ENCODE measurements at places on chromosomes 1 and 21. TPM values are rescaled to one million over a fixed set of nuclear protein-coding genes. Genes with fewer than 3 reads are reported as not detected.

C1orf87 gene
- not detected for polyA plus RNA-seq

DDR2 gene
- polyA plus RNA-seq = 55.4 TPM

- no peaks in the 10 kb centered on the region for H3K27me3 ChIP-seq
- H3K36me3 ChIP-seq = no peaks in the 10 kb centered on the region
- DNase-seq = no peak
- H3K4me3 ChIP-seq = no peak overlapping the region
- H3K27ac ChIP-seq = no peak overlapping the region
Observed at GRCh38 chr1:83017276-83017675, 981.7 kb downstream of the TTLL7 start.

- no peaks in the 10 kb centered on the region for H3K27me3 ChIP-seq
- no peak overlapping the region for H3K27ac ChIP-seq
- no peaks in the 10 kb centered on the region for H3K36me3 ChIP-seq
- H3K4me3 ChIP-seq = no peak overlapping the region
- peak; percentile 60 for DNase-seq
- H3K4me1 ChIP-seq = no peaks in the 10 kb centered on the region
Observed at GRCh38 chr1:21490774-21491487, 18.3 kb upstream of the ALPL start.

GRCh38 chr1:18511874-18512150 is 31.1 kb downstream of the KLHDC7A start:
- no peaks in the 10 kb centered on the region for H3K36me3 ChIP-seq
- peaks cover 7% of the 10 kb centered on the region for H3K4me1 ChIP-seq
- H3K4me3 ChIP-seq = no peak overlapping the region
- H3K27me3 ChIP-seq = no peaks in the 10 kb centered on the region
- DNase-seq = peak; percentile 37

GRCh38 chr21:45821998-45822397 is 159.6 kb upstream of the COL6A1 start:
- no peaks in the 10 kb centered on the region for H3K27me3 ChIP-seq
- H3K4me1 ChIP-seq = peaks cover 37% of the 10 kb centered on the region
- no peak for DNase-seq
- H3K4me3 ChIP-seq = no peak overlapping the region
- H3K27ac ChIP-seq = no peak overlapping the region

DNA sequence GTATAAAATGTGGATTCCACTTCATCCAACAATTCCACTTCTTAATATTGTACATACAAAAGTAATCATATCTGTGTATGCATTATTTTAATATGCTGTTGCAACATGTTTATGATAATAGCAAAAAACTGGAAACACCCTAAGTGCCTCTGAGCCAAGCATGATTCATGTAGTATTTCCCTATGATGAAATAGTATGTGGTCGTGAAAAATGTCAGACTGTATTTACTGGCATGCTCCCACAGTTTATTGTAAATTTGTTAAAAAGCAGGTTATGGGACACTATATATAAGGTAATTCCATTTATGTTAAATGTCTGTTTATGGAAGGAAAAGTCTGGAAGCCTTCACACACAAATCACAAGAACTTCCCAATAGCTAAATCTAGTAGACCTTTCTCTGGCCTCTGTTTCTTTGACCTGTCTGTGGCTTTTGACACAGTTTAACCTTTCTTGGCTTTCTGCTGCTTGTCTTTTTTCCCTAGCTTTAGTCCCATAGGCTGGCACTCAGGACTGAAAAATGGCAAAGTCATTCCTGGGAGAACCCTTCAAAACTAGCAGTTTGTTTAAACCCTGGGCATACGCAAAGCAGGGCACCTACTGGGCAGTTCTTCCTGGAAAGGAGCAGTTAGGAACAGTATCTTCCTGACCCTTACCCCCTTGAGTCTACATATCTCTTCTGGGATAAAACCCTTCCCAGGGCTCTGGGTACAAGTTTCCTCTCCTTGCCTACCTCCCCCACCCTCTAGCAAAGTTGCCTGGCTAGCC is 65.4 kb upstream of the ARTN start:
- 0 out of 2 replicates have a peak overlapping the region, but pooled peaks have one; percentile 14 for H3K27ac ChIP-seq
- H3K4me3 ChIP-seq = no peak overlapping the region
- no peaks in the 10 kb centered on the region for H3K27me3 ChIP-seq
- peaks cover 16% of the 10 kb centered on the region for H3K4me1 ChIP-seq

Measured in SK-N-SH (cell line).